ENCODE measurements at places on chromosomes 2 and 18. TPM values are rescaled to one million over a fixed set of nuclear protein-coding genes. Genes with fewer than 3 reads are reported as not detected.
A peak's percentile ranks its signal among the peaks of the same experiment; 100 is the strongest.

Gene ALPG
- not detected for total RNA-seq

Gene CRYGC
- not detected for total RNA-seq

DNA sequence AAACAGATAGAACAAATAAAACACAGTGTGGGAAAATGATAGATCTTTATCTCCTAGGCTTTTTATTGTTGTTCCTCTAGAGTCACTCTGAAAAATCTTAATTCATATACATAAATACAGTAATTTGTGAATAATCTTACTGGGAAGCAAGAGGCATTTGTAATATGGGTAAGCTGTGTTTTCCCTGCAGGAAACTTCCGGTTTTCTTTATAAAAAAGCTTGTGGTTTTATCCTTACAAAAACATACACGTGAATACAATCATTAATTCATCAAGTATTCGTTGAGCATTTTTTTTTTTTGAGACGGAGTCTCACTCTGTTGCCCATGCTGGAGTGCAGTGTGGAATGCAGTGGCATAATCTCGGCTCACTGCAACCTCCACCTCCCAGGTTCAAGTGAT is 1312.8 kb upstream of the ZEB2 start:
- no peak for DNase-seq

- no peak for DNase-seq
Observed at GRCh38 chr2:50658883-50659282, 373.0 kb downstream of the NRXN1 start.

Gene SERPINB5
- total RNA-seq = 2.3 TPM

GRCh38 chr18:46842583-46842982 is 74.7 kb downstream of the PIAS2 start:
- no peak for DNase-seq

GRCh38 chr2:148255929-148256328 is 235.0 kb downstream of the MBD5 start:
- no peak for DNase-seq

Gene RAB6C
- 0.34 TPM for total RNA-seq

Gene GKN2
- total RNA-seq = not detected

Gene STARD6
- total RNA-seq = not detected

DNA sequence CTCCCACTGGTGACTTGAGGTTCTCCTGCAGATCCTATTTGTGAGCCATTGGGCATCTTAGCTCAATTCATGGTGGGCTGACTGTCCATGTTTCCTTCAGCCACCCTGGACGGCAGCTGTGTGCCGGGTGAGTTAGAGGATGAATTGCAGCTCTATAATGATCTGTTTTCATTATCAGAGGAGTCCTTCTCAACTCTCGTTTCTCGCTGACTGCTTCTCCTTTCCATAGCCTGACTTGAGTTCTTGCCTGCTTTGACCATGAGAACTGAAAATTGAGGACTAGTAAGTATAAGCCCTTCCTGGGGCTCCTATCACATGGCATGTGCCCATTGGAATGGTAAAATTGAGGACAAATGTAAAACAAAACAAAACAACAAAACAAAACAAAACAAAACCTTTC is 121.8 kb downstream of the CDC42EP3 start:
- no peak for DNase-seq

Gene TNFAIP6
- total RNA-seq = 2.3 TPM

DNA sequence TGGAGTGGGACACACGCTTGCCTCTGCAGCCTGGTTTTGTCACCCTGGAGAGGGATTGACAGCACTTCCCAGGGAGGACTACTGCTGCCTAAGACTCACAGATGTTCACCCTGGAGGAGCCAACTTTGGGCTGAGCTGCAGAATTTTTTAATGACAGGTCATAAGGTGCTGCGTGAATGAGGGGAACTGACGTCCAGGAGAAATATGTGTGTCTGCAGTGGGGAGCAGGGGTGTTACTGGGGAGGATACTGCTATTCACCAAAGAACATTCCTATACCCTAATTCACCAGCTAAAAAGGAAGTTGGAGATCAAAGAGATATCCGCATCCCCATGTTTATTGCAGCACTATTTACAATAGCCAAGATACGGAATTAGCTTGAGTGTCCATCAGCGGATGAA is 144.4 kb downstream of the MGAT5 start:
- DNase-seq = no peak

GRCh38 chr2:9401646-9402371 is 21.5 kb downstream of the ITGB1BP1 start:
- DNase-seq = no peak

DNA sequence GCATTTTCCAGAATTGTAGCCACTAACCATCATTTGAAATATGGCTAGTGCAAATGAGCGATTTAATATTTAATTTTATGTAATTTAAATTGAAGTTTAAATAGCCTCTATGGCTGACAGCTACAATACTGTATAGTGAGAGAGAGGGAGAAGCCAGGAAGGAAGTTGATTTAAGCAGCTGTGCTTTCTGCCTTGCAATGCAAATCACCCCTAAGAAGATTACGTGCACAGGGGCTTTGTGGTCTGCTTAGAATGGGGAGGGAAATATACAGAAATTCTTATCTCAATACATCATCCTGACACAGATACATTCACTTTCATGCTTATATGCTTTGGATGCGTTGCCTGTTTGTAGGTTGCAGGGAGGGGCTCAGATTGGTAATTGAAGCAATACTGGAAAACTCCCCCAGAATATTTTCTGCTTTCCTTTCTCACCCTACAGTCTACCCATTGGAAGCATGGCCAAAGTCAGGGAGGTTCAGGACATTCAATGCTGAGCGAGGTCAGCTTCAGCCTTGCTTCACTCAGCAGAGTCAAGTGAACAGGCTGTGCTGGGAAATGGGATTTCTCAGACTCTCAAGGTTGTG is 674.0 kb downstream of the CNTNAP5 start:
- no peak for DNase-seq

DNA sequence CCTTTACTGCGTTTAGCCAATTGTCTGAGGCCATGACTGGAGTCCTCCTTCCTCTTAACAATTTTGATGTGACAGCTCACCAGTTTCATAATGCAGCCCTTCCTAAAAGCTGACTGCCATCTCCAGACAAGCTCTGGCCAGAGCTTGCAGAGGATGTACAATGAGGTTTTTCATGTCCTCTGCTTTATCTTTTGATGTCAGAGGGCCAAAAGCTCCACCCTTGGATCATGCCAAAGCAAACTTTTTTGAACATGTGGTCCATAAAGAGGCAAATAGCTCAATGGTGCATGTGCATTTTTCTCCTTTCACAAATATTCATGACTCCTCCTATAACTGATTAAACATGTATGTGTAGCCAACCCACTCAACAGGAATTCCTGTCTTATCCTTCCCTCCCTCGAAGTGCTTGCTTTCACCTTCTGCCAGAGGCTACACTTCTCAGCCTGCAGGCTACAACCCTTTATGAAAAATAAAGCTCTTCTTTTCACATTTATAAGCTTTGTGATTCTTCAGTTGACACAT is 266.2 kb downstream of the FBXO15 start:
- no peak for DNase-seq

Gene SFT2D3
- total RNA-seq = 8.7 TPM

DNA sequence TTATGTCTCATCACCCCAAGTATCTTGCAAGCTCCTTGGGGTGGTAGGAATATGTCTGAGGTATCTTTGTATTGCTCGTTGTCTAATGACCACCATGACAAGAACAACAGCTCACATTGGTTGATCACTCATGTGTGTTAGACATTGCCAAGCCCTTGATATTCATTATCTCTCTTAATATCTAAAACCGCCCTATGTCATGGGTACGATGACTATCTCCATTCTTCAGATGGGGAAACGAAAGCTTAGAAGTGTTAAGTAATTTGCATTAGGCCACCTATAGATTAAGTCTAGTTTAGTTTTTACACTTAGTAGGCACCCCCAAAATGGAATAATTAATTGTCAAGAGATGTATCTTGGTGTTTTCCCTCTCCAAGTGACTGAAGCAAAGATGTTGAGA is 57.0 kb downstream of the ICOS start:
- no peak for DNase-seq

DNA sequence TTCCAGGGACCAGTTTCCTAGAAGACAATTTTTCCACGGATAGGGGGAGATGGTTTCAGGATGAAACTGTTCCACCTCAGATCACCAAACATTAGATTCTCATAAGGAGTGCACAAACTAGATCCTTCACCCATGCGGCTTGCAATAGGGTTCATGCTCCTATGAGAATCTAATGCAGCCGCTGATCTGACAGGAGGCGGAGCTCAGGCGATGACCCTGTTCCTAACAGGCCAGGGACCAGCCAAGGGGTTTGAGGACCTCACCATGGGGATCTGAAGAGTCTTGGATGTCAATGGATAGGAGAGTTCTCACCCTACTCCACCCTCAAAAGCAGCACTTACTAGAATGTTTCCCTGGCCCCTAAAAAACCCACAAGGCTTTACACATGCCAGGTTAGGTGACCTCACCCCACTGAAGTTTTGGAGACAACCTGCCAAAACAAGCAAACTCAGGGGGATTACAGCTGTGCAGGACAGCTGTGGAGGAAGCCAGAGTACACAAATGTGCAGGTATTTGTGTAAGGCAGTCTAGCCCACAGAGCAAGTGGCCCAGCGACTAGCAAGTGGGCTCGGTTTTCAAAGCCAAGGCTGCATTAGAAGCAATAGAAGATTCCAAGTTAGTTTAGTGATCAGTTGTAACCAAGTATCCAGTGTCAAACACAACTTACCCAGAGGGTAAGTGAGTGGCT is 3.9 kb downstream of the EVA1A start:
- DNase-seq = no peak

- no peak for DNase-seq
Observed at GRCh38 chr2:100818003-100818605, 1.8 kb upstream of the NPAS2 start.

DNA sequence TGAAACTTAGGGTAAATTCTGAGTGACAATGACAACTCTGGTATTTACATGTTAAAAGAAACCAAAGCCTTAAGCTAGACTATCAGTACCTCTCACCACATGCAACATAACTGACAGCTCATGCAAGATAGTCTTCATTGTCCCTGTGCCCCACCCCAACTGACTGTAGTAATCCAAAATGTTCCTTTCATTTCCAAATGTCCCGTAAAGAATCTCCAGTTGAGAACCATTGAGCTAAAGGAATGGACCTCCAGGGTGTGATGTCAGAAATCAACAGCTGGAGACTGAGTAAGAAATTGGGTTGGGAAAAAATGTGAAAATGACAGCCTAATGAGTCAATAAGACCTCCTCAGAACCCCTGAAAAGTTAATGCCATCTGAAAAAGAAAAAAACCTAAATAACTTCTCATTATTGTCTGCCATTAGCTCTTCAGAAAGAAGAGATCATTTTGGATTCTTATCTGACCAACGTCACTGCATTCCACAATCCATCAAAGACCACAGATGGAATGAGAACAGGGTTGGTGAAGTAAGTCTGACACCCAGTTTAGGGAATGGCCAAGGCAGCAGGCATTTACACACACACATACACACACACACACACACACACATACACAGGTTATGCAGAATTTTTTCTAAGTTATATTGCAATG is 51.7 kb upstream of the ACVR2A start:
- no peak for DNase-seq

Gene STEAP3
- total RNA-seq = 45.7 TPM

GRCh38 chr18:65761636-65762295 is 11.0 kb downstream of the CDH7 start:
- no peak for DNase-seq

- peak; percentile 85 for DNase-seq
Observed at GRCh38 chr2:219642465-219643083, 15.1 kb downstream of the SLC4A3 start.

Gene CFC1
- total RNA-seq = not detected

DNA sequence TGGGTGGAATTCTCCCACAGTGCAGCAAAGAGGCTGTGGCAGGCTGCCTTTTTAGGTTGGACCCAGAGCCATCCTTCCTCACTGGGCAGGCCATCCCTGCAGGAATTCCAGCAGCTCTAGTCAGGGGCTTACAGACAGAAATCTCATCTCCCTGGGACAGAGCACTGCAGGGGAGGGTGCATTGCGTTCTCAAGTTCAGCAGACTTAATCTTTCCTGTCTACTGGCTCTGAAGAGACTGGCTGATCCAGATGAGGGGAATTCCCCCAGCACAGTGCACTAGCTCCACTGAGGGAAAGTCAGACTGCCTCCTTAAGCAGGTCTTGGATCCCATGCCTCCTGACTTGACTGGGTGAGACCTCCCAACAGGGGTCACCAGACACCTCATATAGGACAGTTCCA is 899.7 kb upstream of the VRK2 start:
- DNase-seq = no peak

GRCh38 chr2:20583425-20583881 is 67.4 kb downstream of the HS1BP3 start:
- DNase-seq = no peak

Gene GPR35
- total RNA-seq = 1.3 TPM

DNA sequence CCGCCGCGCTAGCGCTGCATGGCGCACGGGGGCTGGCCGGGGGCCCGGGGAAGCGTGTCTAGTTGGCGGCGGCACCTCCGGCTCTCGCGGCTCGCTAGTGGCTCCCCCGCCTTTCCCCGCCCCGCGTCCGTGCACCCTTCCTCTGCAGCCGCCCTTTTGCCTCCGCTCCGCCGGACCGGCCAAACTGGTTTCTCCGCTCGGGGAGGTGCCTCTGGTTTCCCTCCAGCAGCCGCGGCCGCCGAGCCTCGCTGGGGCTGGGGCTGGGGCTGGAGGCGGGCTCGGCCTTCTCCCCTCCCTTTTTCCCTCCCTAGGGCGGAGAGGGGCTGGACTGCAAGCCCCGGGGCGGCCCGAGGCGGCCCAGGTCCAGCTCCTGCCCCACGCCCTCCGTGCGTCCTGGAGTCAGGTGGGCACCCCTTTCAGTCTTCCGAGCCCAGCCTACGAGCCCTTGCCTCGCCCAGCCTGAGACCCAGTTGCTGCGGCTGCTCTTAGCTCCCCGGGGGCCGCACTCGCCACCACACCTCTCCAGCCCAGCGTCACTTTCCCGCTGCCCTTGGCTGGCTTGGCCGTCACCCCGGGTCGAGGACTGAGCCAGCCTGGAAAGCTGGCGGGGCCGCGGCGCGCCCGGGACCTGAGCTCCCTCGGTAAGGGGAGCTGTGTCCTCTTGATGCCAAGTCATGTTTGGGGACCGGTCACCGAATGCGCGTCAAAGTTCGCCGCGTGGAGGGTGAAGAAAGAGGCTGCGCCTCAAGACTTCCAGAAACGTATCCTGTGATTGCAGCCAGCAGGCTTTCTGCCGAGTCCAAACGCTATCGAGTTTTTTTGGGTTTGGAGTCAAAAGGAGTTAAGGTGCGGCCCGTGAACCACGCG is at the start of gene ATP8B1:
TSS of gene ATP8B1 (minus strand) at position 213 of the 867 bp plus-strand sequence. CDS start 71,508 bp downstream, outside the sequence.
- DNase-seq = peak; percentile 47

DNA sequence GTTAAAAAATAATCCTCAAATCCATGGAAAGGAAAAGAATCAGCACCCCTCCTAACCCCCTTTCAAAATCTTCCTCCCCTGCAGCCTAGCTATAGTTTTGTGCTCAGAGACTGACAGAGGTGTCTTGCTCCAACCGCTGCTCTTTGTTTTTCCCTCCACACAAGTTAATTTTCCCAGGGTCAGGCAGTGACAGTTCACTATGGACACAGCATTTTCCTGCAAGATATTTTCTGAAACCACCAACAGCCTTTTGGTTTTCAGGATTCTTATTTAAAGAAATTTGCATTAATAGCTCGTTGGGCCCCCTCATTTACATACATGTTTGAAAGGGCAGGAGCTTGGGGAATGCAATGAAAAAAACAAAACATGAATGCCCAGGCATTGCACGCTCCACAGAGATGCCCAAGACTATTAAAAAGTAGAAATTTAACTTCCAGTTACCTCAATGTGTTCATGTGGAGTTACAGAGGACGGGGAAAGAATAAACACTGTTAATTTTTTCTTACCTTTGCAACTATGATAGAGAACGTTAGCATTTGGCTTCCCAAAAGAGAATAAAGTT is 71.4 kb upstream of the CXCR4 start:
- DNase-seq = no peak

All from kidney epithelial cell (primary cell).